ENCODE measurements at places on chromosomes 5 and 9.

DNA sequence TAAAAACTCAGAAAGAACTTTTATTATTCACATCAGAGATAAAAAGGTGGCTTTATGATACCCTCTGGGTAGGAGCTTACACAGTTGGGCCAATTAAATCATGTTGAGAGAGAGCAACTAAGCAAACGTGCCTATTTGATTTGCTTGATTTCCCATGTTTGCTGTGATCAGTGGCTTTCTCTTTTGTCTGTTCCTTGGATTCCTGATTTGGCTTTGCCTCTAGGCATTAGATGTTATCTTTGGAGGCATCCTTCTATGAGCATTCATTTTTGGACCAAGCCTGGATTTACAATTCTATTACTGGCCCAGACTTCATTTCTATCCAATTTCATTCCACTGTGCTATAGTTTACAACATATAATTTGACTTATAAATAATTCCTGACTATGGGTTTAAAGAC lies 35.9 kb downstream of the VCAN start:
- no peak for DNase-seq

DNA sequence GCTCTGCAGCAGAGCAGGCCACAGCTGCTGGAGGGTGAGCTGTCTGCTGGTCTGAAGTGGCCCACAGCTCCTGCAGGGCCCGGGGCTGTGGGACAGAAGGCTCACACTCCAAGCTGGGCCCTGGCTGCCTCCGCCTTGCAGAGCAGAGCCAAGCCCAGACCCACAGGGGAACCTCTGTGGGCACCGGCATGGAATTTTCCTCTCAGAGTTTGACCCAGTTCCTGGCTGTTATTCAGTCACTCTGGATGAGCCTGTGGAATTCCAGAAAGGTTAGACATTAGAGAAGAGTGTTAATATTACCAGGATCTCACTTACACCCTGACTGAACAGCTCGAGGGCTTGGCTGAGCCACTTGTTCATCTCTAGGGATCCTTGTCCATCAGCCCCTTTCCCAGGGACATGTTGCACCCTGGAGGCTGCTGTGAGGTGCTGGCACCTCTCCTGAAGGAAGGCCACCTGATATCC lies 17.5 kb downstream of the IL9 start:
- DNase-seq, result no peak

DNA sequence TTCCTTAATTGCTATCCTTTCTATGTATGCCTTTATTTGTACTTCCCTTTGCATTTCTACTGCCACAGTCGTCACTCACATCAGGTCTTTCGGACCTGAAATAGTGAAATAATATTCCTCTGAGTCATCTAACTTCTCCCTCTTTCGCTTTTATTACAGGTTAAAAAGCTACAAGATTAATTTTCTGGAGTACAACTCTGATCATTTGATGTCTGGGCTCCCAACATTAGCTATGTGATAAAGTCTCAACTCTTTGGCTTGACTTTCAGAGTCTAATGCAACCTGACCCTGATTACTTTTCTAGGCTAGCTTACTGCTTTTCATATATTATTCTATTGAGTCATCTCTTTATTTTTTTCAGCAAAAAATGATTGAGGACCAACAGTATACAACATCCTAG lies 638.8 kb upstream of the WWC1 start:
- DNase-seq, result no peak

GRCh38 chr5:55680353-55680752 lies 31.8 kb downstream of the SLC38A9 start:
- DNase-seq, result no peak

DNA sequence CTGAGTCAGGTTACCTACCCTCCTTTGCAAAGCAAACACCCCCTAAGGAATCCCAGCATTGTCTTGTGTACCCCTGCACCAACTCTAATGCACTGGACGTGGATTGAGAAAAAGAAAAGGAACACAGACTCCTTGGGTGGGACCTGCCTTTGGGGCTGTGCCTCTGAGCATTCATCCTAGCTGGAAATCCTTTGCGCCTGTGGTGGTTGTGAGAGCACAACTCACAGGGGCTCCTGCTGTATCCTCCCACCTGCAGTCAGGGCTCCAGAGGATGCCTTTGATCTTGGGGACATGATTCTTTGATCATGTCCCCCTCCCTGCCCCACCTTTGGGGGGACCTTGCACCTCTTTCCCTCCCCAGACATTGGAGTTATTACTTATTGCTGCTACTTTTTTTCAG lies 338.5 kb downstream of the GADD45G start:
- DNase-seq, result no peak

DNA sequence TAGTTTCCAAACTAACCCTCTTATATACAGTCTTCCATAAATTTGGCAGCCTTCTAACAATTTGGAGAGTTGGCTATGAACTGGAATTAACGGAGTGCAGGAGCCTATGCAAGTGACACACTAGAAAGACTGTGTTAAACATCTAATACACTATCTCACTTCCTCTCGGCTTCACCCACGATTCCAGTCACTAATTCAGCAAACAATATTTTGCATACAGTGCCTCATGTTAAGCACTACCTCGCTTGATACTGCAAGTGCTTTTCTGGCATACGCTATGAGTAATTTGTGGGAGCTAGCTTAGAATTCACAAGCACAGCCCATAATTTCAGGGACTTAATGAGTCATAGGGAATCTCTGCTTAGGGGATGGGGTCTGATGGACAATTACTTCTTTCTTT lies 102.5 kb downstream of the ST8SIA4 start:
- no peak for DNase-seq

DNA sequence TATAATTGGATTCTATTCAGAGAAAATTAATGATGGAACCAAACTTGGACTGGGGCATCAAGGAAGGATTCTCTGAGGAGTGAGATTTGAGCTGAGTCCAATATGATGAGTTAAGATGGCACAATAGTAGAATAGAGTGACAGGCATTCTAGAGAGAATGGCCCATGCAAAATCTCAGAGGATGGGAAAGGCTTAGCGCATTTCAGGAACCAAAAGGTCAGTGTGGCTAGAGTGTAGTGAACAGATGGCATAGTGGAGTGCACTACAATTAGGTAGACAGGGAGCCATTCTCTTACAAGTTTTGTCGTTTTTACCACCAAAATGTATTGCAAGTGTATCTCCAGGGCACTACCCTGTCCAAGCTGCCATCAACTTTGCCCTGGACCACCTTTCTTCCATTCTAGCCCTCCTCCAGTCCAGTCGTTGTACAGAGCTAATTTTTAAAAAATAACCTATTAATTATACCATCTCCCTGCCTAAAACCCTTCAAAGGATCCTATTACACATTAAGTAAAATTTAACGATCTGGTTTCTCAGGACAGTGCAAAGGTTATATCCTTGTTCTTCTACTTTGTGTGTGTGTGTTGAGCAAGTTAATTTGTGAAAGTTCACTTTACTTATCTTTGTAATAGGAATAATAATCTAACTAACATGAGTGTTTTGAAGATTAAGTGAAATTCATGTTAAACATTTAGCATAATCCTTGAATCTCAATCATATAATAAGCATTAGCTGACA lies 211.7 kb downstream of the COMMD10 start:
- no peak for DNase-seq

DNA sequence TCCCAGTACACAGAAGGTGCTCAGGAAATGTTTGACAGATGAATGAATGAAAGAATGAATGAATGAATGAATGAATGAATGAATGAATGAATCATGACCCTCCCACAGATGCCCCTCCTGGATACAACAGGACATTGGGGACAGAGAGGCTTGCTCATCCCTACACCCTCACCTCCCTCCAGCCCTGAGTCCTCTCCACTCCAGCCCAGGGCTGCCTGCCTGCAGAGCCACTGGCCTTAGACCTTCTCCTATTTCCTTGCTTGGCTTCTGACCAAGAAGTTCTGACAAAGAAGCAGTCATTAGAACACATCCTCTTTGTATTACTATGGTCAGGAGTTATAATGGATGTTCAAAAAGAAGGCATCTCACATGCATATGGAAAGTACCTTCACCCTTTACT lies 240.7 kb upstream of the DAPK1 start:
- DNase-seq, result no peak

DNA sequence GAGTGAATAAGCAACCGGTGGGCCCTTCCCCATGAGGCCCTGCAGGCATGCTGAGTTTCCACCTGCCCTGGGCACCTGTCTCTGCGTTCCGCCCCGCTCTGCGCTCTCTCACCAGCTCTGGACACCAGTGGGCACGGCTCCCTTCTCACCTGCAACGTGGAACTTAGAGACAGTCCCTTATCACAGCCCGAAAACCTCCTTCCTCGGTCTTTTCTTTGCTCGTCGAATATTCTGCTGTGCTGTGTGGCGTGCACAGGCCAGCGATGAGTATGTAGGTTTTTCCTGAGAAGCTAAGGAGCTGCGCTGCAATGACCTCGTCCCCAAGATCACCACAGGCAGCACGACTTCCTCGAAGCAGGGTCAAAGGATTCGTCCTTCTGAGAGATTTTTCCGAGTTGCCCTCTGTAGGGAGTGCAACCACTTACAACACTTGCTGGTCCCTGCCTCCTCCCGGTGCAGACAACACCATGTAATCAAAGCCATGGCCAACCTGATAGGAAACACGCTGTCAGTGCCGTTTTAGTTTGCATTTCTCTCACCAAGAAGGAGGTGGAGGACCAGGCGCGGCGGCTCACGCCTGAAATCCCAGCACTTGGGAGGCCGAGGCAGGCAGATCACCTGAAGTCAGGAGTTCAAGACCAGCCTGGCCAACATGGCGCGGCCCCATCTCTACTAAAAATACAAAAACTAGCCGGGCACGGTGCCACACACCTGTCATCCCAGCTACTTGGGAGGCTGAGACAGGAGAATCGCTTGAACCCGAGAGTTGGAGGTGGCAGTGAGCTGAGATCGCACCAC lies 27.2 kb upstream of the NOTCH1 start:
- no peak for DNase-seq

- DNase-seq, result no peak
These were observed 8.3 kb downstream of the CRB2 start for GRCh38 chr9:123364241-123364824.

DNA sequence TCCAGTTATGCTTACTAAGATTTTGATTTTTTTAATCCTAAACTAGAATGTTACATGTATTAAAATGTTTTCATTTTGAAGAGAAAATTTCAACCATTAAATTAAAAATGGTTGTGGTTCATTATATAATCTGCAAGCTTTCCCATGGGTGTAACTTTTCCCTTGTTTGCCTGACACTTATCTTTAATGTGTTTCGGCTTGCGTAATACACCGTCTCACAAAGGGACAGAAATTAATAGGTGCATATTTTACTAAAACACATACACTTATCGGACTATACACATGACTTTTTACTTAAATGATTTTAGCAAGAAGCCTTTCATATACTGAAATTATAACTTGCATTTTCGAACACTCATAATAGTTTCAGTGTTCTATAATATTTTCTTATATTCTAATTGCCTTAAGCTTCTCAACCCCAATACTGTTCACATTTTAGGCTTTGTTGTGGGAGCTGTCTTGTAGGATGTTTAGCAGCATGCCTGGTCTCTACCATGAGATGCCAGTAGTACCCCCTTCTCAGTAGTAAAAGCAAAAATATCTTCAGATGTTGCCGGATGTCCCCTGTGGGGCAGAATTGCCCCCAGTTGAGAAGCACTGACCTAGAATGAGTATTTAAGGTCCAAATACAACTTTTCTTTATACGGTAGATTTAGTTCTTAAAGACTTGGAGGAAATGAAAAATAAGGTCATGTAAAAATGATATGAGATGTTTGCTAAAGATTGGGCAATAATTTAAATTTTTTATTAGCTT lies 28.6 kb downstream of the UGCG start:
- DNase-seq, result no peak

- DNase-seq, result no peak
These were observed 24.6 kb downstream of the C9orf85 start for GRCh38 chr9:71936066-71936465.

DNA sequence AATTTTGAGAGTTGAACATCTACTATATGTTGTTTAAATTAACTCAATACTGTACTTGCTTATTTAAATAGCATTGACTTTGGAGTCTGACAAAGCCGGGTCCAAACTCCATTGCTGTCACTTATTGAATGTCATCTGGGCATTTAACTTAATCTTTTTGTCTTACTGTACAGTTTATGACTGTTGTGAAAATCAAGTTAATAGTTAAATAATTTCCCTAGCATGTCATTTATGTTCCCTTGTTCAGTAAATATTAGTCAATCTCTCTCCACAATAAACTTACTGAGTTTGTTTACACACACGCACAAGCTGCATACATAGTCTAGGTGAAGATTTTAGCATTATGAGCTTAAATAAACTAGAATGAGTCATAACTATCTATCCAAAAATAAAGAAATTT lies 6.3 kb upstream of the UGCG start:
- no peak for DNase-seq

DNA sequence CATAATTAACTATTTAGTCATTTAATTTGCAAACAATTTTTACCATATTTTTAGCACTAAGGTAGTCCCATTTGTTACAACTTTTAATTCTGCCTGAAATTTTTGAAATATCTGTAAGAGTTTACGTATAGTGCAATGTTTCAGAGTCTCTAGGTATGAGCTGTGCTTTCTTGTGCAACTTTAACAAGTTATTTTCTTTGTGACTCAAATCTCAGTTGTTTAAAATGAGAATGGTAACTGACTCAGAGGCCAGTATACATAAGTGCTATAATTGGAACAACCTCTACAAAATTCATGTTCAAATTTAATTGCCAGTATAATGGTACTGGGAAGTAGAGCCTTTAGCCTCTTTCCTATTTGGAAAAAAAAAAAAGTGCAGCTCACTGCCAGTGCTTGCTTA lies 14.2 kb upstream of the ZNF883 start:
- no peak for DNase-seq

DNA sequence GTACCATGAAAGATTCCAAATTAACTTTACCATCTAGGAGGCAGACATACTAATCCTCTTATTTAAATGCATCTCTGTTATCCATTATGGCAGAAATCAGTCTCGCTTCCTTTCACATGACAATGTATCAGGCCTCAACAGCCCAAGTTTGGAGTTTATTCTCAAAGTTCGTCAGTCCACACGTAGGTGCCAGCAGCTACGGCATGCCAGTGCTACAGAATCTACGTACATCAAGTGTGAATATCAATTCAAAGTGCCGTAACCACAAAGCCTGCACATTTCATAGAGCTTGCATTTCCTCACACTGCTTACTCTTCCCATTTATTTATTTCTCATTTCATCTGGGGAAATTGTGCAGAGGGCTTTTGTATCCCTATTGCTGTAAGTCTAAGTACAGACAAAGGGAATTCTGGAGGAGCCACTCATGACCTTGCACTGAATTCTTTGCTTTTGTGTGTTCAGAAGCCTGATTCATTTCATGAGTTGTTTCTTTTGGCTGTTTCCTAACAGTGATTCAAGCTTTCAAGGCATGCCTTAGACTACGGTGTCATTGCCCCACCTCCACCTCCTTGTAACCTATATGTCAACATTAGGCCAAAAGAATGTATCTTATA lies 10.0 kb downstream of the ENC1 start:
- no peak for DNase-seq

DNA sequence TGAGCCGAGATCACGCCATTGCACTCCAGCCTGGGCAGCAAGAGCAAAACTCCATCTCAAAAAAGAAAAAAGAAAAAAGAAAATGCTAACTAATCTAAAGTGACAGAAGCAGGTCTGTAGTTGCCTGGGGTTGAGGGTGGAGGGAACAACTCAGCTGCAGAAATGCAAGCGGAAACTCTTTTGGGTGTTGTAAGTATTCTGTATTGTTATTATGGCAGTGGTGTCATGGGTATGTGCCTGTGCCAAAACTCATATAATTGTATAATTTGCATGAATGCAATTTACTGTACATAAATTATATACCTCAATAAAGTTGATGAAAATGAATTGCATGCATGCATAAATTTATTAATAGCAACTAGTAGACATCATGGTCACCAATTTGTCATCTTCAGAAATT lies 23.0 kb upstream of the RPS23 start:
- no peak for DNase-seq

GRCh38 chr5:17316970-17317459 lies 99.6 kb downstream of the BASP1 start:
- DNase-seq, result no peak
